ENCODE measurements at places on chromosomes 4 and X.

GRCh38 chr4:162170509-162170908 lies 6.7 kb upstream of the FSTL5 start:
- no peak for DNase-seq

DNA sequence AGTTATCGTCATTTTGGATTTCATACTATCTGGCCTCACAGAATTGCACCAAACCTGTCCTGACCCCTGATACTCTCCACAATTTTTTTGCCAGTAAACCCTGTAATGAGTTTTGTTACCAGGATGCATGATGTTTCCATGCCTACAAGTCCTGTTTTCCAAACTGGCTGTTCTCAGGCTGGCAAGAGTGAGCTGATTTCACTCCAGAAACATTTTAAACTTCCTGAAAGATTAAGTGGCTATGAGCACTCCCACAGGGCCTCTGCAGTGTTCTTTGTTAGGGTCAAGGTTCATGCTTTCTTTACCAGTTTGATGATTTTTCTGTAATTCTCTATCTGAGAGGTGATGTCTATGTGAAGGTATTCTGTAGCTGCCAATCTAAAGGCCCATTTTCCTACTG lies 31.7 kb upstream of the PDLIM3 start:
- no peak for DNase-seq

GRCh38 chr4:92304606-92305005 lies 840 bp downstream of the GRID2 start:
- DNase-seq: no peak

DNA sequence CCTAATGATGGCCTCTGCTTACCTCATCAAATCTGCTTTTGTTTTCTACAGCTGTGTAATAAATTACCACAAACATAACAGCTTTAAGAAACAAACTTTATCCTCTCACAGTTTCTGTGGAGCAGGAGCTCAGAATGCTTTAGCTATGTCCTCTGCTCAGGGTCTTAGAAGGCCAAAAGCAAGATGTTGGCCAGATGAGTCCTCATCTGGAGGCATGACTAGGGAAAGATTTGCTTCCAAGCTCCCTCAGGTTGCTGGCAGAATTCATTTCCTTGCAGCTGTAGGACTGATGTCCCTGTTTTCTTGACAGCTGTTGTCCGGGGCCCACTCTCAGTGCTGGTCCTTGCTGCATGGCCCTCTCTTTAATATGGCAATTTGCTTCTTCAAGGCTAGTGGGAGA lies 116.7 kb upstream of the PDE5A start:
- DNase-seq: no peak

DNA sequence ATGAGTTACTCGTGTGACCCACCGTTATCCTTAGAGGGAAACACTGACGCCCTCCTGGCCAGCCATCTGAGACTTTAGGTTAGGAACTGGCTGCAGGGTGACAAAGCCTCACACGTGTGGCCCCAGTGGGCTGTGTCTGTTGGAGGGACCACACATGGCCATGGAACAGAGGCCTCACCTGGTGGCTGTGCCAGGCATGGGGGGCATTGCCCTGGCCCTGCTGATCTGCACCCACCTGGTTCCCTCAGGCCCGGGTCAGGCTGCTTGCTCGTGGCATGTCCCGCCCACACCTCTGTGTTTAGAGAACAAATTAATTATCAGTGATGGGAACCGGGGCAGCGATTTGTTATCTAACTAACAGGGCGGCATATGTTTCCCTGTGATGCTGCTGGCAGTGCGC lies 100.9 kb upstream of the PSAPL1 start:
- no peak for DNase-seq

DNA sequence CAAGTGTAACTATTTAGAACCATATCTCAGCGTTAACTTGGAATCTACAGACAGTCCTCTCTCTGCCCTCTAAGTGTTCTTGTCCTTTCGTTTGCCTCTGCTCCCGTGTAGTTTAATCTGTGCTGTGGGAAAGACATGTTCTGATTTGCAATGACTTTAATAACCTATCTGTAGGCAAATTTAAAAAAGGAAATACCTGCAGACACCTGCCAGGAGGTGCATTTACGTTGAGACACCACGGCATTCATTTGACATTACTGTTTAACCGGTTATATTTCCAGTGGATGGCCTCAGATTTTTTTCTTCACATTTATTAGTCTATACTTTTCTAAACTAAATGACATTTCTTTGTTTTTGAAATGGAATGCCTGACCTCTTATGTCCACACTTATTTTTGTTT lies 997.9 kb upstream of the PCDH7 start:
- DNase-seq: no peak

- no peak for DNase-seq
Measured at GRCh38 chr4:158530381-158530780, 8.7 kb downstream of the RXFP1 start.

DNA sequence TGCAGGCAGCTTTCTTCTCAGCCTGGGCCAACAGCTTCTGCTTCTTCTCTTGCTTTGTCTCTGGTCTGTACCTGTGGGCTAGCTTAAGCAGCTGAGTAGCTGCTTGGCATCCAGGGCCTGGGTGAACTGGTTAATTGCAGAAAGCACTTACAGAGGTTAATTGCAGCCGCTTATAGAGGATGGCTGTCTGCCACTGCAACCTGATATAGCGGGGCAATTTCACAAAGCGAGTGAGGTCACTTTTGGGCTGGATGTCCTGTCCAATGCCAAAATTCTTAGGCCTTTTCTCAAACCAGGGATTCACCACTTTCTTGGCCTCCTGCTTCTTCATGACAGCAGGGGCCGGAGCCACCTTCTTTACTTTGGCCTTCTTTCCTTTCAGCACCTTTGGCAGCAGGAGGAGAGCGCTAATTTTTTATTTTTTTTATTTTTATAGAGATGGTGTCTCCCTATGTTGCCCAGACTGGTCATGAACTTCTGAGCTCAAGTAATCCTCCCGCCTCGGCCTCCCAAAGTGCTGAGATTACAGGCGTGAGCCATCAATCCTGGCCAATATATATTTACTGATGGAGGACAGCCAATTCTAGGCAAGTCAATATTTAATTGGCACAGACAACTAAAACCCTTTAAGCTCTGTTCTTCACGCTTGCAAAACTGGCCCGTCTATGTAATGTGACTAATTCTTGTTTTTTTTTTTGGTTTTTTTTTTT lies 61.0 kb downstream of the ENOPH1 start:
- DNase-seq: peak; percentile 88

- DNase-seq: peak; percentile 6
Measured at GRCh38 chr4:107379054-107379869, 340.8 kb downstream of the PAPSS1 start.

DNA sequence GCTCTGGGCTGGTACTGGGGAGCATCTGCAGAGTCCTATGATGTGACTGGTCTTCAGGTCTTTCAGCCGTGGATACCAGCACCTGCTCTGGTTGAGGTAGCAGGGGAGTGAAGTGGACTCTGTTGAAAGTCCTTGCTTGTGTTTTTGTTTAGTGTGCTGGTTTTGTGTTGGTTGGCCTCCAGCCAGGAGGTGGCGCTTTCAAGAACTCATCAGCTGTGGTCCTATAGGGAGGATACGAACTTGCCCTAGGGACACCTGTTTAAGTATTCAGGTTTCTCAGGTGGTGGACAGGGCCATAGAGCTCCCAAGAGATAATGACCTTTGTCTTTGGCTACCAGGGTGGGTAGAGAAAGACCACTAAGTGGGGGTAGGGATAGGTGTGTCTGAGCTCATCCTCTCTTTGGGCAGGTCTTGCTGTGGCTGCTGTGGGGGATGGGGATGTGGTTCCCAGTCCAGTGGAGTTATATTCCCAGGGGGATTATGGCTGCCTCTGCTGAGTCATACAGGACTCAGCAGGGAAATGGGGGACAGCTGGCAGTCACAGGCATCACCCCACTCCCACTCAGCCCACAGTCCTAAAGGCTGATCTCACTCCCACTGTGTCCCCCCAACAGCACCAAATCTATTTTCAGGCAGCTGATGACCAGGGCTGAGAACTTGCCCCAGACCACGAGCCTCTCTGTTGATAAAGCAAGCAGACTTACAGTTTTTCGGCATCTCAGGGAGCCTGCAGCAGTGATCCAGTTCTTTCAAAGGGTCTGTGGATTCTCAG lies 24.1 kb downstream of the MSMO1 start:
- DNase-seq: no peak

DNA sequence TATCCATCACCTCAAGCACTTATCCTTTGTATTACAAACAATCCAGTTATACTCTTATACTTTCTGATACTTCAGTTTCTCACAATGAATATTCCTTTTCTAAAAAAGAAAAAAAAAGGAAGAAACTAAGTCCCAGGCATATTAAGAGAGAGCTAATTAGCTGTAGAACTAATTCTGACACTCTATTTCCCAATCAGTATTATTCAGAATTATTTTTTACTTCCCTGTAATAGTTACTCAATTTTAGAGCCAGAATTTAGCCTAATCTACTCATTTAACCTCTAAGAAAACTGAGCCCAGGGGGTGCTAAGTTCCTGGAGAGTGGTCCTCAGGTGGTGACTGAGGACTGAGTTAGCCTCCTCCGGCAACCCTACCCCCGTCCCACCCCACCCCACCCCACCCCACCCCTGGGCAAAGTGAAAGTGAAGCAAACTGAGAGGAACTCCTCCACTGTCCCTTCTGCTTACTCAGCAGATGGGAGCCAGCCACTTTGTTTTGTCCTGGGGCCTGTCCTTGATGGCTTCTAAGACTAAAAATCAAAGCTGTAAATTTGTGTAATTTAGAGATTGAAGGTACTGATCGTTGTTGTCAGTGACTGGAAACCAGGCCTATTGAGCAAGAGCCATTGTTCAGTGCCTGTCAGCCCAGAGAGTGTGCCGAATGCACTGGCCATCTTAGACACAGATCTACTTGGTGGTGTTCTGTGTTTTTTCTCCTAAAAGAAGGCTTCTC lies 162.1 kb downstream of the CBR4 start:
- no peak for DNase-seq

DNA sequence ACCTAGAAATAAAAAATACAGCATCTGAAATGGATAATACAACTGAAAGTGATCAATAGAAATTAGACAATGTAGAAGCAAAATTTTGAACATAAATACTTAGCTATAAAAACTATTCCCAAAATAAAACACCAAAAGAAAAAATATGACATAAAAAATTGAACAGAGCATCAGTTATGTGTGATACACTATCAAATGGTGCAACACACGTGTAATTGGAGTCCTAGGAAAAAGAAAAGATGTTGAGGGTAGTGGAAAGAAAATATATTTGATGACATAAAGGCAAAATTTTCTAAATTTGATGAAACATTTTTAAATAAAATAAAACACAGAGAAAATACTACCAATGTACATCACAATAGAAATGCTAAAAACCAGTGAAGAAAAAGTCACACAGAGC lies 63.1 kb downstream of the NPY2R start:
- DNase-seq: no peak

GRCh38 chr4:21888195-21888976 lies 60.2 kb downstream of the KCNIP4 start:
- no peak for DNase-seq

DNA sequence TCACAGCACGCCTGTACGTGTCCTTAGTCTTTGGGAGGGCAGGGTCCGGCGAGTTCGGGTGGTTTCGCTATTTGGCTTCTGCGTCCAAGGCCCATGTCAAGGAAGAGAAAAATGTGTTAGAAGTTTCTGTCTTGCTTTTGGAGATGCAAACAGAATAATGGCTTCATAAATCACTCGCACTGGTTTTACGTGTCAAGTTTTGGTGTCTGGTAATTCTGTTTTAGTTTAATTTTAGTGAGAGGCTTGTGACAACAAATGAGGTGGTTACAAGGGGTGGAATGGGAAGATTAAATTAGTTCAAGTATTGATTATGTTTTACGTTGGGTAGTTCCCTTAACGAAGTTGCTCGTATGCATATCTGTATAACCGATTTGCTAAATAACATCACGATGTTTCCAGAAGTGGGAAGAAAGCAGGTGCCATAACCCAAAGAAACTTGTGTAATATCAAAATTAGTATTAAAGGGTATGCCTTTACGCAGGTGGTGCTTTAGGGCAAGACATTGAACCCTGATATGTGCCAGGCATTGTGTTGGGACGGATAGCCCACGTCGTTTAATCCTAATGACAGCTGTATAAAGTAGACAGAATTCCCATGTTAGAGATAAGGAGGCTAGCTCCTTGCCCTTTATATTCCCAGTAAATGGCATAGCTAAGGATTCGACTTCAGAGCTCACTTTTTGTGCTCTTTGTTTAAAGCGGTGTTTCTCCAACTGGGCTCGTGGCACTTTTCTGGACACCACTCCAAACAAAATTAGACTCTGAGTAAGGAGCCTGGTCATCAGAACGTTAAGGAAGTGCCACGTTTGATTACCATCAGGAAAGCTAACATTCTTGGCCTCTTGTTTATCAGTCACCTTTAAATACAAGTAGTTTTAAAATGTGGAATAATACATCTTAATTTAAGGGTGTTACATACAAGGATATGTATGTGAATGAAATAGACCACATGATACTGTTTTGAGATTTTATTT lies 843 bp downstream of the RPL34 start:
- no peak for DNase-seq

GRCh38 chrX:106706466-106706865 lies 20.0 kb upstream of the RNF128 start:
- DNase-seq: no peak

DNA sequence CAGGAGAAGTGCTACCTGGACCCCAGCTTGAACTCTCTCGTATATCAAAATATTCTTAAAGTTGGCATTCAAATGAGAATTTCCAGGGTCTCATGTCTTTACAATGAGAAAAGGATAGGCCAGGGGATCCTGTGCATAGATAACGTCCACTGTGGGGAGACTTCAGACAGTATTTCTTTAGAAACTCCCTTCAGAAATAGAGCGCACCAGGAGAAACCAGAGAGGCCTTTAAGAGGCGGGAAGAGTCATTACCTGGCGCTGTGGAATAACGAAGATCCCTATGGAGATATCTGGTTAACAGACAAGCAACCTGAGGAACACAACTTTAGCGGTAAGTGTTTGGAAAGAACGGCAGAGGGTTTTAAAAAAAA lies 600 bp downstream of the RADX start:
- peak; percentile 56 for DNase-seq

DNA sequence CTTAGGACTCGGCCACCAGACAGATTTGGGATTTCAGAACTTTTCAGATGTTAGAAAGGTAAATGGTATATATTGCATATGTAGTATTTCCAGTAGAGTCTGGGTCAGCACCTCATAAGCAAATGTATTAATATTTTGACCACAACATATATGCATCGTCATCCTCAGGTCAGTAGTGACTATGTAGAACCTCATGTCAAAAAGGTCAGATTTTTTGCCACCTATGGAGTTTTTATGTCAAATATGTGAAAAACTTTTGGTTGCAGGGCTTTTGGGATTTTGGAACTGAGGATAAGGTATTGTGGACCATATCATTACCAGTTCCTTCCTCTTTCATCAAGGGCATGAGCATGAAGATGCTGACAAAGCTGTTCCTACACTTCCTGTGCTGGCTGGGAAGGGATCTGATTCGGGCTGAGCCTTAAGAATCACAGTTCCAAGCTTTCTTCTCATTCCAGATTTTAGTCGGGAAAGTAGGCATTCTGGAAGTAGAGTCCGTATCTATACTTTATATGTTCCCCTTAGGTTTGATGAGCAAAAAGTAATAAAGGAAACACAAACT lies 183.0 kb upstream of the PGRMC2 start:
- no peak for DNase-seq
